ENCODE measurements at places on chromosomes 4 and X.
A peak's percentile ranks its signal among the peaks of the same experiment; 100 is the strongest.

DNA sequence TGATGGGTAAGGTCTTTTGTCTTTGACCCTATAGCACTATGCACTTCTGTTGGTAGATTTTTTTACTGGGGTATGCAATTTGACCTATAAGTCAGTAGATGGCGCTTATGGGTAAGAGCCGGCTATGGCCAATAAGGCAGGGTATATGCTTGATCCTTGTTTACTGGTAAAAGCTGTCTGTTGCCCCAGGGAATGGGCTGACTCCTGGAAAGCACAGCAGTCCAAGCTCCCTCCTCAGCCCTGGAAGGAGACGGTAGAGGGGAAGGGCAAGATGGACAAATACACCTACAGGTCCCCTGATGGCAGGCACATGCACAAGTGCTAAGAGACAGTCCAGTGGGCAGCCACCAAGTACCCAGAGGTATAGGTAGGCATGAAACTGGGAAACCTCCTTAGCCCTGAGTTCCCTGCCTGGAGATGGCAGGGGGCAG is 63.7 kb downstream of the ADAMTS3 start:
- peak; percentile 61 for DNase-seq

GRCh38 chrX:14672611-14673172 is 143.4 kb downstream of the GLRA2 start:
- no peak for DNase-seq

DNA sequence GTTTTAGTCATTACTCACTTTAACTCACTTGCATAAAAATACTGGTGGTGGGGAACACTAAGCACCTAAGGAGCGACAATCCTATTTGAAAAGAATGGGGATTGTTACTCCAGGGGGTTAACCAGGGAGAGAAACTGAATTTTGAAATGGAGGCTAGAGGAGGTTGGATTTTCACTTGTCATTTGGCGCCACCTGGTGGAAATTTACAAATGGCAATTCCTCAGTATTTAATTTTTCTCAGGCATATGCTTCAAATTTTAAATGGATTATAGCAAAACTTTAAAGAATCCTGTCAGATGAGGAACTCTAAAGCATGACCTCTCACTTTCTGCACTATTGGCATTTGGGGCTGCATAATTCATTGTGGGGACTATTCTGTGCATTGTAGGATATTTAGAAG is 2.7 kb upstream of the GEMIN8 start:
- DNase-seq = peak; percentile 69

DNA sequence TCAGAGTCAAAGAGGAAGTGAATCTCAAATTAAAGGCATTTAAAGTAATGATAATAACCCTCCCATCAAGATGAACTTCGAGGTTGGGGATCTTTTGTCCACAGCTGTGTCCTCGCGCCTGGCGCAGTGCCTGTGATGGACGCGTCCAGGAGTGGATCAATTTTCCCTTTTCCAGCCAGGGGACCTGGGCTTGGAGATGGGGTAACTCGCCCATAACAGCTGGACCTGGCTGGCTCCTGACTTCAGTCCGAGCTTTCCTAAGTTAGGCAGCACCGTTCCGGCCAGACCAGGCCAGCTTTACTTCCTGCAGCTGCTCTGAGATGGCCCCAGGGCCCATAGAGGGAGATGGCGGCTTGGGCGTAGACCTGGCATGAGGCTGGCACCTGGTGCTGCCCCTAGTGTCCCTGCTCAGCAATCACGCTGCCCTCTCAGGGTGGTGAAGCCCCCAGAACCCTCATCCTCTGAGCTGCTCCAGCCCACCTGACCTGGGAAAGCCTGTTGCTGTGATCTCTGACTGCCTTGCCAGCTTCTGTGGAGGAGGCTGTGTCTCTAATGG is 23.9 kb downstream of the ADRA2C start:
- no peak for DNase-seq

GRCh38 chrX:51568586-51568985 is 50.1 kb downstream of the CENPVL3 start:
- no peak for DNase-seq

GRCh38 chr4:183398298-183399125 is 45.9 kb upstream of the CDKN2AIP start:
- peak; percentile 68 for DNase-seq

- DNase-seq = no peak
Measured at GRCh38 chr4:163930086-163930485, 435.6 kb downstream of the TMA16 start.

- no peak for DNase-seq
Measured at GRCh38 chrX:41684138-41684537, 4.6 kb upstream of the GPR34 start.

DNA sequence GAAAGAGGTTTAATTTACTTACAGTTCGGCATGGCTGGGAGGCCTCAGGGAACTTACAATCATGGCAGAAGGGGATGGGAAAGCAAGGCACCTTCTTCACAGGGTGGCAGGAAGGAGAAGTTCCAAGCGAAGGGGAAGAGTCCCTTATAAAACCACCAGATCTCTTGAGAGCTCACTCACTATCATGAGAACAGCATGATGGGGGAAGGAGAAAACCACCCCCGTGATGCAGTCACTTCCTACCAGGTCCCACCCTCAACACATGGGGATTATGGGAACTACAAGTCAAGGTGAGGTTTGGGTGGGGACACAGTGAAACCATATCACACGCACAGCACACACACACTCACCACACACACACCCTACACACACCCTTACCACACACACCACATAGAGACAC is 104.3 kb downstream of the DCTD start:
- DNase-seq = no peak

- DNase-seq = no peak
Measured at GRCh38 chrX:104295636-104296035, 40.9 kb upstream of the ESX1 start.

GRCh38 chr4:156929386-156930105 is 42.1 kb downstream of the PDGFC start:
- DNase-seq = no peak

DNA sequence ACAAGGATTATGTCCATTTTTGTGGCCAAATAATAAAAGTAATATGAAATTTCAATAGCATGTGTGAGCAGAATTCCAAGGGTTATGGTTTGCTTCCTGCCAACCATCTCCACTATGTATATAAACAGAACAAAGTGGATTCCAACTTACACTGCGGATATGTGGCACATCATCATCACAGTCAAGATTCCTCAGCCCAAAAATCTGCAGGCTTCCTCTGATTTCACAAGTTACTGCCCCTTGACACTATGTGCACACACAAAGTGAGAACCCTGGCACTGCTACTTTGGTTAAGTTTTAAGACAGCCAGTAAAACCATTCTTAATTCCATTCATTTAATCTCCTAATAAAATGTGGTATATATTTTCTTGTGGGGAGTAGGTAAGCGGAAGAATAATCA is 76.4 kb downstream of the LEF1 start:
- no peak for DNase-seq

GRCh38 chr4:184688447-184688846 is 38.9 kb downstream of the PRIMPOL start:
- DNase-seq = no peak
